ENCODE measurements at places on chromosomes 12 and 14.
A peak's percentile ranks its signal among the peaks of the same experiment; 100 is the strongest.

DNA sequence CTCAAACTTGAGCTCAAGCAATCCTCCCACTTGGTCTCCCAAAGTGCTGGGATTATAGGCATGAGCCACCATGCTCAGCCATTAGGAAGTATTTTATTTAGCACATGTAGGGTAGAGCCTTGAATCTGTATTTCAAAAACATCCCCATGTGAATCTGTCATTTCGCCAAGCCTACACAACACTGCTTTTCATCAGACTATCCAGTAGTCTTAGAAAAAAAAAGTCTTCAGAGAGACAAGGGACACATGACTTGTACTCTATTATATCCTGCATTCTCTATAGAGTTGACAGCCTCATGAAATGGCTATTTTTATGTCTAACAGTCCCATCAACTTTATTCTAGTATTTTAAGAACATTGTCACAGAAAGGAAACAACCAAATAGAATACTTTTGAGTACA lies 35.4 kb downstream of the TM7SF3 start:
- DNase-seq, result no peak

- no peak for DNase-seq
Measured at GRCh38 chr12:13437541-13437940, 241.0 kb downstream of the EMP1 start.

DNA sequence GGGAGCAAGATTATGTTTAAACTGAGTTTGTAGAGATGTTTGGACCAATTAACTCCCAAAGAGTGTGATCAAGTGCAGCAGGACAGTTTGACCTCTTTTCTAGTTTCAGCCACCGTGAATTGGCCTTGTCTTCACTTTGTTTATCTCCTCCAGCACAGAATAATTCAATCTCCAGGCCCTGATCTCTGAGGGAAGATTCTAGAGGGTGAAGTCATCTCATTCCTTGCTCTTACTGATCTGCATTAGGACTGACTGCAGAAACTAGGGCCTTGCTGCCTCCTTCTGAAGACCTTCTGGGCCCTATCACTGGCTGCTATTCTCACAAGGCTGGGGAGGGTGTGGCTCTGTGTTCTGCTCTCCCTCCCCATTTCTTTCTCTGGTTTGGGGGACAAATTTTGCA lies 29.4 kb downstream of the C12orf75 start:
- no peak for DNase-seq

DNA sequence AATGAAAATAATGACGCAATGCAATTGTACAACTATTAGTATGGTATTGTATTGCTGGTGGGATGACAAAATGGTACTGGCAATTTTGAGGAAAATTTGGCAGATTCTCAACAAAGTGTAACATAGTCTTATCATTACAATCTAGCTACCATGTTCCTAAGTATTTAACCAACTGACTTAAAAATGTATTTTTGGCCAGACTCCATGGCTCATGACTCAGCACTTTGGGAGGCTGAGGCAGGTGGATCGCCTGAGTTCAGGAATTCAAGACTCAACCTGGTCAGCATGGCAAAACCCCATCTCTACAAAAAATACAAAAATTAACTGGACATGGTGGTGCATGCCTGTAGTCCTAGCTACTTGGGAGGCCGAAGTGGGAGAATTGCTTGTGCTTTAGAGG lies 1409.5 kb downstream of the AACS start:
- DNase-seq, result no peak

- peak; percentile 43 for DNase-seq
Measured at GRCh38 chr12:112347581-112347982, 34.6 kb downstream of the HECTD4 start.

DNA sequence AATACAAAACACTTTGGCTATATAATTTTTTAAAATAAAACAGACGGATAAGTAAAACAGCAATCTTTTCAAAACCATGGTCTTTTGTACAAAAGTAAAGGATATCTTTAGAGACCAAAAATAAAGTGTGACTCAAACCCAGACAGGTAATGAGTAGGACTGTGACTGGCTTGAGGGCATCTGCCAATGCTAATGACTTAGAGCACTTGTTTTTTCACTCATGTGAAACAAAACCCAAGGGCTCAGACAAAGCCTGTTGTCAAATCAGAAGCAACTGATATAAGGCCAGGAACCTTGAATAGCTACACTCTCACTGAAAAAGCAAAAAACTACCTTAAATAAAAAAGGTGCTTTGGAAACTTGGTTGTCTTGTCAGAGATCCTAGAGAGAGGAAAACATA lies 357.4 kb downstream of the TMEM117 start:
- DNase-seq, result no peak

DNA sequence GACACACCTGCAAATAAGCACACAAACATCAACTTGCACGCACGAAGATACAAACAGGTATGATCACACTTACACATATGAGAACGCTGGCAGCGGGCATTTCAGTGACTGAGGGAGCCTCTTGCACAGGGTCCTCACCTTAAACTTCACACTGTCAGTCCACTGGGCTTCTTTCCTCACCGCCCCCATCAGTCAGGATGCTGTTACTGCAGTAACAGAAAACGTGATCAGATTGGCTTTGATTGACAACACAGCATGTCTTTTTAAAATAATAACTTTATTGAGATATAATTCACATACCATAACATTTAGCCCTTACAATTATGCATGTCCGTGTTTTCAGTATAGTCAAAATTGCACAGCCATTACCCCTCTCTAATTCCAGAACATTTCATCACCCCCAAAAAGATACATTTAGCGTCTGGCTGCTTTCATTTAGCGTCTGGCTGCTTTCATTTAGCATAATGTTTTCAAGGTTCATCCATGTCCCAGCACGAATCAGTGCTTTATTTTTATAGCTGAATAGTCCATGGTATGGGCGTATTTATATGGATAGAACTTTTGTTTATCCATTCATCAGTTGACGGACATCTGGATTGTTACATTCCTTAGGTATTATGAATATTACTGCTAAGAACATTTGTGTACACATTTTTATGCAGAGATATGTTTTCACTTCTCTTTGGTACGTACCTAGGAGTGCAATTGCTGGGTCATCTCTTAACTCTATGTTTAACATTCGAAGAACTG lies 8.4 kb downstream of the CCDC197 start:
- DNase-seq, result no peak

- DNase-seq, result no peak
Measured at GRCh38 chr14:61602733-61603077, 92.6 kb upstream of the HIF1A start.

DNA sequence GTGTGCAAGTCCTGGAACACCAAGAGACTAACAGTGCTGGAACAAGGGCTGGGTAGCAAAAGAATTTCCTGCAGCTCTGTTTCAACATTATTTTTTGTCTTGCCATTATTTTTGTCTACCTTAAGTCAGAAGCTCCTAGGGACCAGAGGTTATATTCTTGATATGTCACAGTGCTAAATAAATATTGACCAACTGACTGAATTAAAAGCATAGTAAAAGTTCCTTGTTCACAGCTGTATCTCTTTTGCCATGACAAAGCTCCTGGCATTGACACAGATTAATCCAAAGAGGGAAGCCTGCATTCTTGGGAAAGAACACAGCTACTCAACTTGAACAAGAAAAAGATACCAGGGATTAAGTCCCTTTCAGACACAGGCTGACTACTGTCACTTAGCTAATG lies 136.5 kb downstream of the SPTSSA start:
- no peak for DNase-seq

GRCh38 chr14:26872515-26873361 lies 274.9 kb upstream of the NOVA1 start:
- DNase-seq, result no peak

GRCh38 chr14:29822430-29822709 lies 105.3 kb downstream of the PRKD1 start:
- DNase-seq, result no peak

DNA sequence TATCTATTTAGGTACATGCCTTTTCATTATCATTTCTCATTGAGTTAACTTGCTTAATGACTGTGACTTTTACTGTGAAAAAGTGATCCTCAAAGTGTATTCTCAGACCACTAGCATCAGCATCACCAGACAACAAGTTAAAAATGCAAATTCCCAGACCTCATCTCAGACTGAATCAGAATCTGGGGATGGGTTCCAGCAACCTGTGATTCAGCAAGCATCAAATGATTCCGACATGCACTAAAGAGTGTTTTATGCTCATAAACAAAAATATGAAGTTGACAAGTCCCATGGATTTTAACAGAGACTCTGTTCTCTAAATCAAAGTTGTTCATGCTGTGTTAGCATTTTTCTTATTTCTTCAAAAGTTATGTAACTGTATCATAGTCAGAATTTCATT lies 130.6 kb downstream of the BCAT1 start:
- DNase-seq, result no peak

DNA sequence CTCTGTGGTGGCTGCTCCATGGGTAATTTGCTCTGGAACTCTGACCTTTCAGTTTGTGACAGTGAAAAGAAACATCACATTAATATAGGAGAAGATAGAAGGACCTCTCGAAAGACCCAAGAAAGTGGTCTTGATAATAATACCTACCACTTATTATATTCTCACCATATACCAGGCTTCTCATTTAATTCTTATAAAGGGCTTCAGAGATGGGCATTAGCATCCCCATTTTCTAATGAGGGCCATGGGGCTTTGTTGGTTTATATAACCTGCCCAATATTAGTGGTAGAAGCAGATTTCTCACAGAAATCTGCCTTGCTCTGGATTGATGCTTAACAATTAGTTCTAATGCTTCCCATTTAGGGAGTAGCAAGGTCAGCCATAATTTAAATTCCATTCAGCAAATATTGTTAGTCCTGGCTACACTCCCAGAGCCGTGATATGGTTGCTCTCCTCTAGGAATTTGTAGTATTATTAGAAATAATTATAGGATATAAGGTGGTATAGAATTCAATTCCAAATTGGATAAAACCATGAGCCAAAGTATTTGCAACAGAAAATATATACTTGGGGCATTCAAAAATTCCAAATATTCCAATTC lies 7.4 kb upstream of the AMIGO2 start:
- DNase-seq, result no peak

- no peak for DNase-seq
Measured at GRCh38 chr14:81557146-81557545, 23.5 kb upstream of the SEL1L start.

- DNase-seq, result no peak
Measured at GRCh38 chr12:26239852-26240815, 44.8 kb downstream of the SSPN start.

GRCh38 chr12:113088971-113089756 lies 32.6 kb downstream of the DTX1 start:
- no peak for DNase-seq

GRCh38 chr14:92613008-92613658 lies 99.6 kb downstream of the RIN3 start:
- DNase-seq, result no peak

Data from smooth muscle cell of the brain vasculature (primary cell).